Left renal pelvis (tissue), 4 donors: ENCODE measurements at places on chromosomes 5 and 9. TPM values are rescaled to one million over a fixed set of nuclear protein-coding genes. Genes with fewer than 3 reads are reported as not detected.

The SLC4A9 gene
- polyA plus RNA-seq: 18.2 TPM

The FAM153A gene
- polyA plus RNA-seq: not detected

The TAF11L9 gene
- polyA plus RNA-seq: not detected

The ZNF883 gene
- 13.1 TPM for polyA plus RNA-seq

The SHOC1 gene
- polyA plus RNA-seq: 0.14 TPM

- no peak for DNase-seq
Observed at GRCh38 chr9:89649039-89649691, 44.4 kb downstream of the GADD45G start.

DNA sequence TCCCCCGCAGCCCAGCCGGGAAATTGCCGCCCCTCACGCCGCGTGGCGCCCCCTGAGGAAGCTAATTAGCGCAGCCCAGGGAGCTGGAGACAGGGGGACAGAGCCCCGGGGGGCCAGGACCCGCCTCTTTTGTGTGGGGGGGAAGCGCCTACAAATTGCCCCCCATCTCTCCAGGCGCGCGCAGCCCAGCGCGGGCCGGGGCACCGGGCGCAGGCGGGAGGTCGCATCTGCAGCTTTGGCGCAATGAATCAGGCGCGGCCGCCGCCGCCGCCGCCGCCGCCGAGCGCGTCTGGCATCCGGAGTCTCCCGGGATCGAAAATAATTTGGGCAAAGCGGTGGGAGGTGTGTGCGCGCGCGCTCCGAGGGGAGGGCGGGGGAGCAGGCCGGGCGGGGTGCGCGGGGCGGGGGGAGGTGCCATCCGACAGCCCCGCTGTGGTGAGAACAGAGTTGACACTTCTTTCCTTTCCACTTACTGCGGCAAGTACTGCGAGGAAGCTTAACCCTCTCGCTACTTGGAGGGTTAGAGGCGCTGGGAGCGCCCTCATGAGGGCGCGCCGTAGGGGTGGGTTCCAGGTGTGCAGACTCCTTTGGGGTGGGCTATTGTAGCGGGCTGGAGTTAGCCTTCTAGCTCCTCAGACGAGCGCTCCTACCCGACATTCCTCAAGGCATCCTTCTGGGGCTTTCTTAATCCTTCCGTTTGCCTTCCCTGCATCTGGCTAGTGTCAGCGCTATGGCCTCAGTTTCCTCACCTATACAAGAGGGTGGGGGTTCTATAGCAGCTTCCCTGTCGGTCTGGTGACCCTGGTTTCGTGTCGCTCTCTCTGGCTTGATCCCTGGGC is 63.1 kb downstream of the CXXC5 start:
- DNase-seq: no peak

GRCh38 chr5:109573766-109574165 is 116.0 kb upstream of the MAN2A1 start:
- no peak for DNase-seq

- DNase-seq: no peak
Observed at GRCh38 chr5:59128646-59129290, 545.9 kb downstream of the RAB3C start.

DNA sequence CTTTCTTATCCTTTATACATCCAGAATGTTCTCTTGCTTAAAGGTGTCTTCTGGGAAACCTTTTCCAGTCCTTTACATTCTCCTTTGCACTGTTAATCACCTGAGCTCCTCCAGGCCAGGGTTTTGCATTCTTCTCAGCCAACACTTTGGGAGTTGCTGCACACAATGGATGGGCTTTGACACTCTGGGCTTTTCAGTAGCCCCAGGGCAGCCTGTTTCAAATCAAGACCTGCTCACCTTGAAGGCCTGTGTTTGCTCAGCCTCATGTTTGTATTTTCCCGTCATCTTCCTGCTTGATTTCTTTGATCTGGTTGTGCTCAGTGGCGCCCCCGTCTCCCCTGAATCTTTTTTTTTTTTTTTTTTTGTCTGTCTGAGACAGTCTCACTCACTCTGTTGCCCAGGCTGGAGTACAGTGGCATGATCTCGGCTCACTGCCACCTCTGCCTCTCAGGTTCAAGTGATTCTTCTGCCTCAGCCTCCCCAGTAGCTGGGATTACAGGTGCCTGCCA is 41.0 kb downstream of the DMRT1 start:
- no peak for DNase-seq

- DNase-seq: no peak
Observed at GRCh38 chr9:113477058-113477457, 13.5 kb downstream of the RGS3 start.

- no peak for DNase-seq
Observed at GRCh38 chr5:1743769-1744085, 55.9 kb downstream of the MRPL36 start.

- DNase-seq: no peak
Observed at GRCh38 chr9:71795097-71795813, 26.9 kb upstream of the CEMIP2 start.

GRCh38 chr9:79584655-79584982 is 12.9 kb downstream of the TLE4 start:
- DNase-seq: no peak

- DNase-seq: no peak
Observed at GRCh38 chr5:35852084-35852734, 4.5 kb upstream of the IL7R start.

DNA sequence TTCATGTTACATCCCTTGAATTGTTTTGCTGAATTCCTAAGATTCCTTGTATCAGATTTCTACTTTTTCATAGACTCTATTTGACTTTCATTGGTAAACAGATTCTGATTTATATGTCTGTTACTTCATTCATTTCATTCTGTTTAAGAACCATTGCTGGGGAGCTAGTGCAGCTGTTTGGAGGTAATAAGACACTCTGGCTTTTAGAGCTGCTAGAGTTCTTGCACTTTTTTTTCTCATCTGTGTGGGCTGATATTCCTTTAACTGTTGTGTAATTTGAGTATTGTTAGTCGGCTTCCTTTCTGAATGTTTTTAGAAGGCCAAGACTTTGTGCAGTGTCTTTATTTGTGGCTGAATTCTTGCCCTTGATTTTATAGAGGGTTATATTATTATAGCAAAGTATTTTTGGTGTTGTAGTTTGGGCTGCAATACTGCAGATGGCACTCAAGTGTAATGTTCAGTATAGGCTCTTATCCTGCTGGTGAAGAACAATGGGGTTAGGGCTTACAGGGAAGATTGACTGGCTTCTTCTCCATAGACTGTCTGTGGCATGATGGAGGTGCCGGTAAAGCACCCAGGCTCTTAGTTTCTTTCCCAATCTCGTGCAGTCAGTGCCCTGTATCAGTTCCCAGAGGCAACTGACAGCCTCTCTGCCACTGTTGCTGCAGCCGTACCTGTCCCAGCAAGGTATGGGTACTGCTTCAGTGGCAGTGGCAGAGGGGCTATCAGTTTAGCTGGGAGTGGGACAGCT is 162.2 kb downstream of the OXCT1 start:
- DNase-seq: no peak

DNA sequence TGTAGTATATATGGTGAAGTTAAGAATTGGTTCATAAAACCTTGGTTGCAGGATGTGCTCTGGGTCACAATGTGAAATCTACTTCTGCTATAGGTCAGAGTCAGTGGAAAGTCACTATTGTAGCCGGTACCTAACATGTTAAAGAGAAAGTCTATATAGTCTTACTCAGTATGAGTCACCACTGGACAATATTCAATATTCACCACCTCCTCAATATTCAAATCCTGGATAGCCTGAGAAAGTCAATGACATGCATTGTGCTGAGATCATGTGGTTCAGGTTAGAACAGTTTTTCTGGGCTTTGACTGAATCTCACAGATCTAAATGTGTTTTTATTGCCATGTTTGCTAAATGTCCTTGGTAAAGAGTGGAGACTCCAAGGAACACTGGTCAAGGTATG is 108.8 kb downstream of the HMHB1 start:
- no peak for DNase-seq

DNA sequence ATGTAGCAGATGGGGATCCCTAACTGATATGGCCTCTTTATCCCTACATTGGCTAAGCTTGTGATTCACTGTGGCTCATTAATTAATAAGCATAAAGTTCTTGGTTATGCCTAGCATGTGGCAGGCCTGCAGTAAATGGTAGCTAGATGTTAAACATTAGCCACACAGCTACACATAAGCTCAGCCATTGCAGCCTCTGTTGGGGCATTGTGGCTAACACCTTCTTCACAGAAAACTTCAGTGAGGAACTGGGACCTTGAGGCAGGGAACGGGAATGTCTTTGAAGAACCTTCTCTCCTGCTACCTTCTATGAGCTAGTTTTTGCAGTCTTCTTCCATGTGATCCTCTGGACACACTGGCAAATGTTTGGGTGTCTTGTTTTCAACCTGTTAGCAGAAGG is 338.2 kb downstream of the NTRK2 start:
- DNase-seq: no peak

DNA sequence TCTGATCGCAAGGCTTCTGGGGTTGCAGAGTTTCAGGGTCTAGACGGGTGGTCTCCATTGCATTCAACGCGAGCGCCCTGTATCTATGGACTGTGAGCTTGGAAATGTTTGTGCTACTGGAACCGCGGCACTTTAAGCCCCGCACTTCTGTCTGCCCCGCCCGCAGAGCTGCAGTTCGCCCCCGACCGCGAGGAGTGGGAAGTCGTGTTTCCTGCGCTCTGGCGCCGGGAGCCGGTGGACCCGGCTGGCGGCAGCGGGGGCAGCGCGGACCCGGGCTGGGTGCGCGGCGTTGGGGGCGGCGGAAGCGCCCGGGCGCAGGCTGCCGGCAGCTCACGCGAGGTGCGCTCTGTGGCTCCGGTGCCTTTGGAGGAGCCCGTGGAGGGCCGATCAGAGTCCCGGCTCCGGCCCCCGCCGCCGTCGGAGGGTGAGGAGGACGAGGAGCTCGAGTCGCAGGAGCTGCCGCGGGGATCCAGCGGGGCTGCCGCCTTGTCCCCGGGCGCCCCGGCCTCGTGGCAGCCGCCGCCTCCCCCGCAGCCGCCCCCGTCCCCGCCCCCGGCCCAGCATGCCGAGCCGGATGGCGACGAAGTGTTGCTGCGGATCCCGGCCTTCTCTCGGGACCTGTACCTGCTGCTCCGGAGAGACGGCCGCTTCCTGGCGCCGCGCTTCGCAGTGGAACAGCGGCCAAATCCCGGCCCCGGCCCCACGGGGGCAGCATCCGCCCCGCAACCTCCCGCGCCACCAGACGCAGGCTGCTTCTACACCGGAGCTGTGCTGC is 1.0 kb downstream of the ADAMTS19 start:
- no peak for DNase-seq

- no peak for DNase-seq
Observed at GRCh38 chr5:145619806-145620310, 215.3 kb downstream of the PRELID2 start.

DNA sequence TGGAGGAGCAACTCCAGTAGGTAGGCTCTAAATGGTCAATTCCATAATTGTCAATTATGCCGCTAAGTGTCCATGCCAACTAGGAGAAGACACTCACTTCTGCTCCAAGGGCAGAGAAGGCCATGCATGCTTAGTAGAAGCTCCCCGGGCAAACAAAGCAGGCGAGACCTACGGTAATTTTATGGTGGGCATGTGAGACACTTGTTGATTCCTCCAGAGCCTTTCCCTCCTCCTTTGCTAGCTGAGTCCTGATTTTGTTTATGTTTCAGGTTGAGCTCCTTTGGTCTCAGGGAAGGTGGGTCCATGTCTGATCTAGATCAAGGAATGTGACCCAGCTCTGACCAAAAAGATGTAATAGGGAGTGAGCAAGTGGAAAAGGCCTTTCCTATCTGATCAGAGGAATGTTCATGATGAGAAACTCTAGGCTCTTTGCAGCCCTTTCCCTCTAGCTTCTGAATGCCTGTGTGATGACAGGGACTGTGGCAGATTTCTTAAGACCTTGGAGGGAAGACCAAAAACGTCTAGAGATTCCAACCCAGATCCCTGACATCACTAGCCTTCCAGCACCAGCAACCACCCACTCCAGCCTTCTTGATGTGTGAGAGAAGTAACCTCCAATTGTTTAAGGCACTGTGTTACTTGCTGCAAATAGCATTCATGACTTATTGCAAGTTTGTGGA is 7.7 kb upstream of the CPEB4 start:
- DNase-seq: no peak

DNA sequence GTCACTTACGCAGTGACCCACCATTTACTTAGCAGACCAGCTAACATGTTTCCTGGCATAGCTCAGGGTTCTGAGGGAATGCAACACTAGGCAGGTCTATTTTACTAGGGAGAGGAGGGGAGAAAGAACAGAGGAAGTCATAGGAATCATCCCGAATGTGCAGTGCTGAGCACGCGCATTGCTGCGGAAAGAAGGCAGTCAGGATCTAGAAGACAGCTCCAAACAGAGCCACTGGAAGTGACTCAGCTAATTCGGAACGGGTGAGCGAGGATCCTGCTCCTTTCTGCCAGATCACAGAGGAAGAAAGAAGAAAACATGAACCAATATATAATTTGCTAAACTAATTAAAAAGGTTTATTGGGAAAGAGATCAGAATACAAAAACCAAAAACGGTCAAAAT is 339.8 kb downstream of the EFNA5 start:
- no peak for DNase-seq

GRCh38 chr5:52798938-52799337 is 11.2 kb downstream of the ITGA1 start:
- no peak for DNase-seq
